ENCODE measurements at places on chromosomes 1 and 21.

GRCh38 chr1:43992232-43992995 is 1.0 kb downstream of the CCDC24 start:
- no peak for DNase-seq

DNA sequence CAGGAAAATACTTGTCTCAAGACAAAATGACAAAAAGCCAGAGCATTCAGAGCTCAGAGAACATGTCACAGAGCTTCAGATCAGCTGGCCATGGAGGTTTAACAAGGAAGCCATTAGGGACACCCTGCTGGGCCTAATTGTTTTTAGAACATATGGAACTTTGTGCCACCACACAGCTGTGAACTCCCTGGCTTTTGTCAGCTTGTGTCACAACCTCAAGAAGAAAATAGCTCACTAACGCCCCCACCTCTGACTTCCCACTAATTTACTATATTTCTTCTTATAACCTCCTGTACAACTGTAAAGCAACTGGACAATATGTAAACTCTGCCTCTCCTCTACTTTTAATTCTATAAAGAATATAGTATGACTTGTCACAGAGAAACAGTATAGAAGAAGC is 21.0 kb upstream of the TDRD10 start:
- no peak for DNase-seq

- DNase-seq, result no peak
These were observed 2.5 kb upstream of the OLIG1 start for GRCh38 chr21:33067457-33067856.

GRCh38 chr1:203536980-203537455 is 43.1 kb downstream of the OPTC start:
- DNase-seq, result no peak

DNA sequence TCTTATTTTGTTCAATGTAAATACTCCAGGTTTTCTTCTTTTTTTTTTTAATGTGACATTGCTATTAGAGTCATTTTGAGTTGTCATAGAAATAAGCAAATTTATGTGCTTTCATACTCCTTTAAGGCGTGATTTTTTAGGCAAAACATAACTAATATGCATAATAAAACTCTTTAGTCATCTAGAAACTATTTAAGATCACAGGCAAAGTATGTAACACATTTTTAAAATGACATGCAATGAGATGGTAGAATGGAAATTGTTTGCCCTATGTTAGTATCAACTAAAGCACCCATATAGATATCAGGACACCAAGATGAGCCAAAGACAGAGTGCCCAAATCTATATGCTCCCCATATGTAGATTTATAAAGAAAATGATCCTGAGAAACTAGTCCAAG is 41.5 kb upstream of the SGIP1 start:
- DNase-seq, result no peak

GRCh38 chr1:216758161-216758560 is 34.9 kb upstream of the ESRRG start:
- no peak for DNase-seq

GRCh38 chr1:164771619-164772361 is 212.8 kb downstream of the PBX1 start:
- DNase-seq, result no peak

DNA sequence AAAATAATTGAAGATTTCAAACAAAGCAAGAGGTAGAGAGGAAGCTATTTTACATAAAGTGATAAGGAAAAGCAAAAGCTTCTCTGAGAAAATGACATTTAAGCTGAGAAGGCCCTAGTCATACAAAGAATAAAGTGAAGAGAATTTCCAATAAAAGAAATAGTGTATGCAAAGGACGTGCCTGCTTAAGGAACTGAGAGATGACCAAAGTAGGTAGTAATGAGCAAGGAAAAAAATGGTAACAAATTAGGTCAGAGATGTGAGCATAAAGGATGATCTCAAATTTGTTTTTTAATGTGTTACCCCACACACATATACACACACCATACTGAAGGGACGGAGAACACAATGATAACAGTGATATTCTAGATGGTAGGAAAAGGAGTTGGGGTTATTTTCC is 46.4 kb downstream of the NRIP1 start:
- DNase-seq, result no peak

GRCh38 chr1:94648225-94649007 is 106.9 kb upstream of the F3 start:
- DNase-seq, result no peak

GRCh38 chr1:118081387-118081786 is 103.6 kb downstream of the SPAG17 start:
- no peak for DNase-seq
